Activated CD4-positive, CD25-positive, alpha-beta regulatory T cell (primary cell): ENCODE measurements at places on chromosomes 1 and 21.

DNA sequence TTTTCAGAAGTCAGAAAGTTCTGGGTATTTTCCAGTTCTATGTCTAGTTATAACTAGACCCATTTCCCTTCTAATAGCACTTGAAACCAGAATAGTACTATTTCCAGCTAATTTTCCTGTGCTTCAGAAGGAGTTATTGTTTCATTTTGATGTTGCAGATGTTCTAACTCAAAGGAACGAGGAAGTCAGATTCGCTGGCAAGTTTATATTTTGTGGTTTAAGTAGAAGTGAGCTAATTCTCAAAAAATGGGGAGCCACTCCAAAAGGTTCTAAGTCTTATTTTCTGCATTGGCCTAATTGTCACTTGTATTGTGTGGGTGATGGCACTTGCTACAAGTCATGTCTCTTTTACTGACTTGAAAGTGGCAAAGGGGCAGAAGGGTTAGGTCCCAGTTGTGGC, 18.1 kb downstream of the CCDC185 start:
- DNase-seq: no peak

- DNase-seq: no peak
Observed at GRCh38 chr1:77594366-77595112, 87.9 kb downstream of the ZZZ3 start.

DNA sequence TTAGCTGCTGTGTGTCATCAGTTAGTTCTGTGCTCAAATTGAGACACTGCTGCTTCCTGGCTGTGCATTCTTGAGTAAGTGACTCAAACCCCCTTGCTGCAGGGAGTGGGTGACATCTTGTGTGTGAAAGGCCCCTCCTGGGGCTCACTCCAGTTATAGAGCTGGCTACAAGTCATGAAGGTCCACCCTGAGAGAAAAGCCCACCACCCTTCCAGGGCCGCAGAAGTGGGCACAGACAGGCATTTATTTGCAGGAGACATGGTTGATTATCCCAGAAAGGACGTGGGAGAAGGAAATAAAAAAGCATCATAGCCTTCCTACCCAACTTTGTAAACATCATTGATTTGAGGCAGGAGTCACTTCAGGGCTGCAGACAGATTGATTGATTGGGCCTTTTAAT, 550.6 kb downstream of the MATN1 start:
- DNase-seq: no peak

DNA sequence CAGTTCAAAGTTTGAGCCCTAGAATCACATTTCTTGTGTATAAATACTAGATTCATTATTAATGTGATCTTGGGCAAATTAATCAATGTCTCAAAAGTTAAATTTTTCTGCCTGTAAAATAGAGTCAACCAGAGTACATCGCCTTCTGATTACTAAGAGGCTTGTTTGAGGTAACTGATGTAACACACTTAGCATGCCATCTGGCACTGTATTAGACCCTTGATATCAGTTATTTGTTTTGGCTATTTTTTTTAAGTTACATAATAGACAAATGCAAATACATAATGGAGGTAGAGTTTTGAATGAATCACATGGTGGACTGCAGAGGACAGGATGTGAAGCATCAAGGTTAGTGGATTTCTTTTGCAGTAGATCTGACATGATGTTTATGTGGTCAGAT, 298.4 kb downstream of the ADGRL2 start:
- no peak for DNase-seq

- no peak for DNase-seq
Observed at GRCh38 chr1:216700779-216701178, 22.4 kb downstream of the ESRRG start.
